ENCODE measurements at places on chromosomes 2 and 18. TPM values are rescaled to one million over a fixed set of nuclear protein-coding genes. Genes with fewer than 3 reads are reported as not detected.

DHRS9 gene
- total RNA-seq: not detected

CCDC68 gene
- total RNA-seq: 7.4 TPM

EFEMP1 gene
- total RNA-seq: 1,009 TPM

GMPPA gene
- total RNA-seq: 66.3 TPM

ASB18 gene
- total RNA-seq: not detected

ASIC4 gene
- not detected for total RNA-seq

GBX2 gene
- 0.25 TPM for total RNA-seq

EN1 gene
- total RNA-seq: 0.63 TPM

PSME4 gene
- total RNA-seq: 43.9 TPM

ANKRD29 gene
- total RNA-seq: 6.1 TPM

KLF7 gene
- total RNA-seq: 38.5 TPM

PROM2 gene
- 0.18 TPM for total RNA-seq

REEP1 gene
- not detected for total RNA-seq

GTF2A1L gene
- total RNA-seq: not detected
